ENCODE measurements at places on chromosomes 6 and 20.
A peak's percentile ranks its signal among the peaks of the same experiment; 100 is the strongest.

DNA sequence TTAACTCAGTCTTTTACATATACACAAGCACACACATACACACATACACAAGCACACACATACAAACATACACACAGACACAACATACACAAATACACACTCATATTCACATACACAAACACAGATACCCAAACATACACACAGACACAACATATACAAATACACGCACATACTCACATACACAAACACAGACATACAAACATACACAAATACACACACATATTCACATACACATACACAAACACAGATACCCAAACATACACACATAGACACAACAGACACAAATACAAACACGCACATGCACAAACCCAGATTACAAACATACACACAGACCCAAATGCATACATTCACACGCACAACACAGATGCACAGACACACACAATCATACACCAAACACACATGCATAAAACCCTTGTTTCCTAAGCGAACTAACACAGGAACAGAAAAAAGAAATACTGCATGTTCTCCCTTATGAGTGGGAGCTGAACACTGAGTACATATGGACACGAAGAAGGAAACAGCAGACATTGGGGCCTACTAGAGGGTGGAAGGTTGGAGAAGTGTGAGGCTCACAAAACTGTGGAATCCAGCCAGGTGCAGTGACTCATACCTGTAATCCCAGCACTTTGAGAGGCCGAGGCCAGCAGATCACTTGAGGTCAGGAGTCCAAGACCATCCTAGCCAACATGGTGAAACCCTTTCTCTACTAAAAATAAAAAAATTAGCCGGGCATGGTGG, 34.2 kb downstream of the PIM1 start:
- DNase-seq = peak; percentile 88

DNA sequence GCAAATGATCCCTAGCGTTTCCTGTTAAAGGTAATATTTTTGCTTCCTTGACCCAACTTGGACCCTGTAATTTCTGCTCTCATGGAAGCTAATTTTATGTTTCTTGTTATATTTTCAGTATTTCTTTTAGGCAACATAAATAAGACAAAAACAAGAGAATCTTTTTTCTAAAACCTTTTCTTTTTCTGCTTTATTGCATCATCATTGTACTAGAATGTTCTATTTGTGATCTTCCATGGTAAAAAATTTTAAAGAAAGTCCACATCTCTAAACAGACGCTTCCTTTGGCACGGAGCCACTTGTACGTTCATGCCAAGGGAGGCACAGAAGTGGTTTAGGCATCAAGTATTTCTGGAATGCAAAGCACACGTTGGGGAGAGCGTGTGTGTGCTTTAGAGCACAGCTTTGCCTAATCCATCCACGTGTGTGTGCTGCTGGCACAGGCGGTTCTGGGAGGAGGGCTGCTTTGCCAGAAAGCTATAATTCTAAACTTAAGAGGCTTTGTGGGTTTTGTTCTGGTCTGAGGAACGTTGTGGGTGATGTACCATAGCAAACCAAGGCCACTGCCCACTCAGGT, 98.3 kb downstream of the SASH1 start:
- peak; percentile 49 for DNase-seq

DNA sequence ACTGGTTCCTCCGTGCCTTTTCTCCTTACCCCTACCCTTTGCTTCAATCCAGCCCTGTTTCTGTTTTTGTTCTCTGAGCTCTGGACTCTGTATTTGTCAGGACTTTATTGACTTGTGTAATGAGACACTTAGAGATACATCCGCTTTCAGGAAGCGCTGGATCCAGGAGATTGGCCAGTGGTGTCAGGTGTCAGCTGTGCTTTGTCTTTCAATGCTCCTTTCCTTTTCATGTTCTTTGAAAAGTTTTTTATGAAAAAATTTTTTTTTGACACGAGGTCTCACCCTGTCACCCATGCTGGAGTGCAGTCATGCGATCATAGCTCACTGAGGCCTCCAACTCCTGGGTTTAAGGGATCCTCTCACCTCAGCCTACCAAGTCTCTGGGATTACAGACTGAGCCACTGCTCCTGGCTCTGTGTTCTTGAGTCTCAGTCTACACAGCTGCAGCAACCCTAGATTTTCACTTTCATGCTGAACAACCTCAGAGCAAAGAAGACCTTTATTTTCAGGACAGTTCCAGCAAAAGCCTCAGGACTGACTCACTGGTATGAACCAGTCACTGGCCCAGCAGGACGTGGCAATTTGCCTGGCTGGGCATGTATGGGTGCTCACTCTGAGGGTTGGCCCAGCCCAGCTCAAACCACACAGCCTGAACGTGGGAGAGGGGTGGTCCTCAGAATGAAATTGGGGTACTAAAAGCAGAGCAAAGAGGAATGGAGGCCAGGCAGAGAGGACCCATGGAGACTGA, 108.5 kb downstream of the DHX35 start:
- peak; percentile 24 for DNase-seq

DNA sequence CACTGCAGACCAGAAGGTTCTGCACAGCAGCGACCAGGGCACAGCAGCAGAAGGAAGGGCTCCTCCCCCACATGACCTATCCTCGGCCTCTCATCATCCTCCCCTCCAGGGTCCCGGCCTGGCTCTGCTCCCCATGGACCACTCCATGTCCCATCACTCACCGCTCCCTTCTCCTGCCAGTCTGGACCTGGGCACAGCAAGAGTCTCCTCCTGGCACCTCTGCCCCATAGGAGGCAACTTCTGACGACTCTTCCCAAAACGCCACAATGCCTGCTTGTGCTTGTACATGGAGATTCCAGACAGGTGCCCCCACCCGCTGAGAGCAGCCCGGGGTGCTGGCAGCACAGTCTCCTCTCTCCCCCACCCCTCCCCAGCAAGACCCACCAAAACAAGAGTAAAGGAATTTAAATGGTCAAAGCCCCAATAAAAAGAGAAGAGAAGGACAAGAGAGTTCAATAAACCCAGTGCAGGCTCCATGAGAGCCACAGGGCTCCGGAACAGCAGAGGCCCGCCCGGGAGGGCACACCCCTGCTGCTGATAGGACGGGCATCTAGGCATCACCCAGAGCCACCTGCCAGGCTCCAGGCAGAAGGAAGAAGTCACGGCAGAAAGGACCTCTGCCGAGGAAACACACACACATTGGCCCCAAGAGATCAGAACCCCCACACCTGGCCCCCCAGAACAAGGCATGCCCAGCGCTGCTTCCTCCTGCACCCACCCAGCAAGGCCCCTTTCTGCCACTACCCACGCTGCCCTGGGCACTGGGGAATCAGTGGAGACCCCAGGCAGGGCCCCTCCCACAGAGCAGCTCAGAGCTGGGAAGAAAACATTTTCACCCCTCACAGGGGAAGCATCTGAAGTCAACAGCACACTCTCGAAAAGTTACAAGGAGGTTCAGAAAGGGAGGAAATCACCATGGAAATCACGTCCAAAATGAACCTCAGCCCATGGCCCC, 15.2 kb downstream of the TAF4 start:
- DNase-seq = no peak

DNA sequence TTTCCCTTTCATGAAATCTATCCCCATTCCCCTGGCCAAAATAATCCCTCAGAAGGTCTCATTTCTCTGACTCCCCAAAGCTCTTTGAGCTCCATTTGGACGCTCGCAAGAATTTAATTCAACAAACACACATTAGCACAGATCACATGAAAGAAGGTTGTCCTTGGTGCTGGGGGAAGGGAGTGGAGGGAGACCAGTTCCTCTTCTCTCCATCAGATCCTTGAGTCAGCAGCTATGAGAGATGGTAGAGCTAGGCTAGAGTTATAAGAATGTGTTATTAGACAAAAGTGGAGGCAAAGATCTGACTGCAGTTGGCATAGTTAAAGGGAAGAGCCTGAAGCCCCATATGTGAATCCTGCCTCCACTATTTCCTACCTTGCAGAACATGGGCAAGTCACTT, 184.2 kb upstream of the CDYL start:
- no peak for DNase-seq

- DNase-seq = no peak
These were observed 105.7 kb upstream of the FAM184A start for GRCh38 chr6:119184008-119184648.

DNA sequence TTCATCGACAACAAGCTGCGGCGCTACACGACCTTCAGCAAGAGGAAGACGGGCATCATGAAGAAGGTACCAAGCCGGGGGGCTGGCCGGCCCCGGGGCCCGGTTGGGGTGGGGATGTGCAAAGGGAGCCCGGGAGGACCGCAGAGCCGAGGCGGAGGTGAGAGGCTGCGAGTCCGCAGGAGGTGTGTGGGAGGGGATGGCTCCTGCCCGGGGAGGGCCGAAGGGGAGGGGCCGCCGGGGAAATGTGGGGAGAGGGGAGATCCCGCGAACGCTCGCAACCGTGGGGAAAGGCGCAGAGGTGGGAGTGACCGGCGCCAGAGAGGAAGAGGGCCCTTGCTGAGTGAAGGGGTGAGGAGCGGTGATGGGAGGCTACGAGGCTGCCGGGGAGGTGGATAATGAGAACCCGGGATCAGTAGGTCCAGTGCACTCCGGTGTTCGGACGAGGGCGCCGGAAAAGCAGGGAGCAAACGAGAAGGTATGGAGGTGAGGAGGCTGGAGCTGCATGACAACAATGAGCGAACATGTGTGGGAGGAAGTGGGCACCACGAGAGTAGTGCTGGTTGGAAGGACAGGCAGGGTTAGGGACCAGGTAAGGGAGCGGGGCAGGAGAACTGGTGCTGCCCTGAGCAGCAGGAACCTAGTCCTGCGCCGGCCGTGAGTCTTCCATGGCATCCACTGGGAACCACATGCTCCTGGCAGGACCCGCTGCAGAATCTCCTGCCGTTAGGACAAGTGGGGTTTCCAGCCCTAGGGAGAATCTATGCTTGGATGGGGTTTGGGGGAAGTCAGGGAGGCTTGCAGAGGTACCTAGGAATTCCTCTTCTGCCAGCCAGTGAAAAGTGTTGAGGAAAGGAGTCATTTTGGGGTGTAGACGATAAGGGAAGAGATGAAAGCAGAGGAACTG, 1.3 kb downstream of the SRF start:
- peak; percentile 77 for DNase-seq

DNA sequence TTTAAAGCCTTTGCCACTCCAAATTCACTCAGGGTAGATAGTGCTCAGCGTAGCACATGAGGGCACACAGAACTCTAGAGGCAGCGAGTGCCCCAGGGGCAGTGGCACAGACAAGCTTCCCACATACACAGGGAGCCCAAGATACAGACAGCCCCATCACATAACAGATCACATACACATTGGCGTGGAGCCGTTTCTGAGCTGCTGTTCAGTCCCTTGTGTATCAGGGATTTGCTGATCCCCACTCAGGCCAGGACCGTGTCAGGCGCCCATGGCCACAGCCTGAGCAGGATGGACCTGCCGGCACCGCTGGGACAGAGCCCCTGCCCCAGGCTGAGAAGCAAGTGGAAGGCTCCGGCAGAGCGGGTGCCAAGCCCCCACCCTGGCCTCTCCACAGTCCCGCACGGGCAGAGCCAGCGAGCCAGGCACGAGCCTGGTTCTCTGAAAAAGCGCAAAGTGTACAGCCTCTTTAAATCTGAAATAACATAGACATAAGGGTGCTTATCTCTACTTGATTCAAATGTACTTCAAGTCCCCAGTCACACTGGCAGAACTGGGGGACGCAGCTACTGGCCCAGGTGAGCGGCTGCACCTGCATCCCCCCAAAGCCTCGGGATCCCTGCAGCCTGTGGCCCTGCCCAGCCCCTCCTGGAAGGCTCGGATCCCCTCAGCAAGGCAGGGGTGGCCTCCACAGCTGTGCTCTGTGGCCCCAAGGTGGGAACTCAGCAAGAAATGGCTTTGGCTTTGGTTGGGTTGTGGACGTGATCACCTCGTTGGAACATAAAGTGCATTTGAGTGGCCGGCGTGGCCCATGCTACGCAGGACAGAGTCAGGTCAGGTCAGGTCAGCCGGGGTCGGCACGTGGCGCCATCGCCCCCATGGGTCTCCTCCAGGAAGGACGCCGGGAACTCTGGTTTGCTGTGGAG, 231.3 kb downstream of the ERMARD start:
- DNase-seq = no peak

DNA sequence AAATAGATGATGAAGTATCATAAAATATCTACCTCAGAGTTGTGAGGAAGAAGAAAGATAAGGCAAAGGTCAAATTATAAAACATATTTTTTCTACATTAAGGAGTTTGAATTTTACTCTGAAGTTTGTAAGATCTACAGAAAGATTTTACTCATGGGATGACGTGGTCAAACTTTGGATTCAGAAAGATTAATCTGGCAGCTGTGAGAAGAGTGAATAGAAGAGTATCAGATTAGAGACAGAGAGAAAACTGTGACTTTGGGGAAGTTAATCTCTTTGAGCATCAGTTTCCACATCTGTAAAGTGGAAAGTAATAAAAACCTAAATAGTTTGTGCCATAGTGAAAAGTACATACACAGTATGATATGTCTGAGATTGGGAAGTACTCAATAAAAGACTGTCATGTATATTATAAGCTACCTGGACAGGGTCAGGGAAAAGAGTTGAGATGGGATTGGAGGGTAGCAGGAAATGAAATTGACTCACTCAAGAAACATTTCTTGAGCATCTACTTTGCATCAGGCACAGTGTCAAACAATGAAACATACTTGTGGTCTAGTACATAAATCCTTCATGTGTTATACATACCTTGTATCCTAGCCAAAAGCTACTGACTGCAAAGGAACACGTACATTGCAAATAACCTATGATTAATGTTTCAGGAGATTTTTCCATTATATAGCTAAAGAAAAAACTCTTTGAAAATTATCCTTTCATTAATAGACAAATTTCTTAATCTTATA, 222.1 kb downstream of the TMEM200A start:
- DNase-seq = no peak

DNA sequence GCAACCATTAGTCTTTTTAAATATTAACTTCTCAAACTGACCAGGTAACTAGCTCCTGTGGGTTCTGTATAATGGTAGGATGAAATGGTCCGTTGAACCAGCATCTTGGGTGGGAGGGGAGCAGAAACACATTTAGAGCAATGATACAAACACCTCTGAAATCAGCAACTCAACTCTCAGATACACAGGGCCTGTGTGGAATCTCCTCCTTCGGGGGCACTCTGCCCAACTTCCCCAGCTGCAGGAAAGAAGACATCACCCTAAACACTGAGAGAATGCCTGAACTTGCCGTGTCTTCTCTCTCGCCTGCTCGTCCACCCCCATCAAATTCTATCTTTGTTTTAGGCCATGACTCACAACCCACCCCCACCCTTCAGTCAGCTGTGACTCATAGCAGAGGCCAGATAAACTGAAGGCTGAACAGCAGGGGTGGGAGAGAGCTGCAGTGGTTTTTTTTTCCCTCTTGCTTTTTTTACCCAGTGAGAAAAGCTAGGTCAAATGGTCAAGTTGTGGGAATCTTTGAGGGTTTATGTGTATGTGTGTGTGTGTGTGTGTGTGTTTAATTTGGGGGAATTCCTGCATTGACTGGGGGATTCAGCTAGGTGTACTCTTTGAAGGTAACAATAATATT, 593.4 kb upstream of the JAG1 start:
- DNase-seq = peak; percentile 82

- DNase-seq = peak; percentile 15
These were observed 19.1 kb upstream of the HLA-DQB1 start for GRCh38 chr6:32685603-32686002.

GRCh38 chr6:105458551-105458950, 55.7 kb upstream of the PREP start:
- no peak for DNase-seq

GRCh38 chr6:92132457-92132856, 1286.9 kb downstream of the EPHA7 start:
- DNase-seq = no peak

- DNase-seq = no peak
These were observed 215.1 kb upstream of the CNR1 start for GRCh38 chr6:88381289-88381642.

GRCh38 chr6:6844530-6844929, 256.0 kb downstream of the LY86 start:
- no peak for DNase-seq
